ENCODE measurements at places on chromosomes 11 and 22. TPM values are rescaled to one million over a fixed set of nuclear protein-coding genes. Genes with fewer than 3 reads are reported as not detected.

Gene CABP7
- total RNA-seq: not detected

Gene CFAP68
- 39.1 TPM for total RNA-seq

Gene PTS
- 22.6 TPM for total RNA-seq

Gene LGALS12
- total RNA-seq: not detected

Gene ADAMTS15
- not detected for total RNA-seq

Gene OR6T1
- not detected for total RNA-seq

Gene AMOTL1
- total RNA-seq: 1.7 TPM

DNA sequence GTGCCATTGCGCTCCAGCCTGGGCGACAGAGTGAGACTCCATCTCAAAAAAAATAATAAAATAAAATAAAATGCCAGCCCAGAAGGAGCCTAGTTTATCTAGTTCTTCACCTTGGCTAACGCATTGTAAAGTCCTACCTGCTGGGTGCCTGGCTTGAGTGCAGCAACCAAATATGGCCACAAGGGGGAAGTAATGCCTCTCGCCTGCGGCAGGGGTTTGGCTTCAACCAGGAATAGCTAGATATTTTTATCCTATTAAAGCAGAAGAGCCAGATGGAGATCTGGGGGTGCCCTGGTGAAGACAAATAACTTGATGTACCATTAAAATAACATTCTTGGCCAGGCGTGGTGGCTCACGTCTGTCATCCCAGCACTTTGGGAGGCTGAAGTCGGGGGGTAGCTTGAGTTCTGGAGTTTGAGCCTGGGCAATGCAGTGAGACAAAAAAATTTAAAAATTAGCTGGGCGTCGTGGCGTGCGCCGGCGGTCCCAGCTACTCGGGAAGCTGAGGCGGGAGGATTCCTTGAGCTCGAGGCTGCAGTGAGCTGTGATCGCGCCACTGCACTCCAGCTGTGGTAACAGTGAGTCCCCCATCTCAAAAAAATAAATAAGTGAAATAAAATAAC, 20.6 kb upstream of the PLEKHB1 start:
- no peak overlapping the region for H3K4me3 ChIP-seq
- H3K36me3 ChIP-seq: no peaks in the 10 kb centered on the region
- no peak overlapping the region for H3K27ac ChIP-seq

DNA sequence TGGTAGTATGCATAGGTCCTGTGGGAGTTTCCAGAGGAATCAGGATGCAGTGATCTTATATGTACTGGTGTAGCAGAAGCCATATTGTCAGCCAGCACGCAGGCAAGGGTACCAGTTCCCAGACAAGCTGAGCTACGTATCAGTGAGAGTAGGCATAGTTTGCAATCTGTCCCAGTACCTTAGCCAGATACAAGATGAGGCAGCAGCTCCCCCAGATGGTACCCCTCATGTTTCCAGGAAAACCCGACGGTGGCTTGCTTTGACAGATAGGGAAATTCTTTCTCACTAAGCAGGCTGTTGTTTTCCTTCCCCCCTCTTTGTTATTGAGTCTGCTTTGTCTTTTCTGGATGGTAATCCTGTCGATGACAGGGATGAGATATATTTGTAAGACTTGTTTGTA, 109.7 kb upstream of the RRM1 start:
- peak; percentile 79 for DNase-seq
- no peak overlapping the region for H3K4me3 ChIP-seq
- H3K27me3 ChIP-seq: no peaks in the 10 kb centered on the region
- H3K27ac ChIP-seq: peak overlapping the region; percentile 77
- peaks cover 7% of the 10 kb centered on the region for H3K36me3 ChIP-seq

DNA sequence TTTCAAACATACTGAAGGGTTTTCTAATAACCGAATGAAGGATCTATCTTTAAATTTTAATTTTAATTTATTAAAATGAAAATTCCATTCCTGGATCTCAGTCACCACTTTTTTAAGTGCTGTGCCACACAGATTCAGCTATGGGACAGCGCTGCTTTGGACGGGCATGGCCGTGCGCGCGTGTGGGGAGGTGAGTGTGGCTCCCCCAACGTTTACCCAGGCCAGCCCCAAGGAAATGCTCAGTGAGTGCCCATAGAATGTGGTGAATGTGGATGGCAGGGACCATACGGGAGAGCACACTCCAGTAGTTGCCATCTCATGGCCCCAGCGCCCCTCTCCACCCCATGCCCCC, 88.0 kb upstream of the KCNQ1OT1 start:
- H3K27ac ChIP-seq: no peak overlapping the region
- no peak overlapping the region for H3K4me3 ChIP-seq
- H3K27me3 ChIP-seq: no peaks in the 10 kb centered on the region
- H3K4me1 ChIP-seq: peaks cover 2% of the 10 kb centered on the region
- H3K36me3 ChIP-seq: no peaks in the 10 kb centered on the region
- no peak for DNase-seq

DNA sequence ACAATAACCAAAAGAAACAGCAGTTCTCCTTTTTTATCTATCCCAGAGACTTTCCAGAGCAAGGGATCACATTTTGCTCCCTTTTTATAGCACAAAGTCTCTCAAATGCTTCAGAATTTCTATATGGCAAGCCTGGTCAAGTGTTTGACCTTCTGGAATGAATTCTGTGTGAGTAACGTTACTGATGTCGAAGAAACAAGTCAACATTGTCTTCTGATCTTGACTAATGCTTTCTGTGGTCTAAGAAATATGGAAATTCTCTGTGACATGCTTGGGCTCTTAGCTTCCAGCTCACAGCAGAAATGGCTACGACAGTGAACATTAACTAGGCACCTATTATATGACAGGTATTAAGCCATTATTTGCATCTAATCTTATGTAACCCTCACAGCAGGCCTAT, 411.7 kb downstream of the CADM1 start:
- no peaks in the 10 kb centered on the region for H3K4me1 ChIP-seq
- no peak overlapping the region for H3K4me3 ChIP-seq
- no peaks in the 10 kb centered on the region for H3K36me3 ChIP-seq
- H3K27me3 ChIP-seq: no peaks in the 10 kb centered on the region

DNA sequence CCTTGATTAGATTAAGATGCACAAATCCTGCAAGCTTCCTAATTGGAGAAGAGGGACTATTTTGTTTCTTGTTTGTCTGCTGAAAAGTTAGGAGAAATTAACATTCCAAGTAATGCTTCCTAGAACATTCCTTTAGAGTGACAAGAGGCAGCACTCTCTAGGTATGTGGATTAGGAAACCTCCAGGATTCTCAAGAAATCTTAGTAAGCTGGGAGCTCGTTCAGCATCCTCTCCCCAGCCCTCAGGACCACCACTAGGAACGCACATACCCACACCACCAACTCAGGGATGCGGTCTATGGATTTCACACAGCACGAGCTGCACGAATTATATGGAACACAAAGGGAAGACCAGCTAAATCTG, 52.9 kb downstream of the NCAPD3 start:
- H3K4me3 ChIP-seq: no peak overlapping the region
- H3K36me3 ChIP-seq: peaks cover 49% of the 10 kb centered on the region
- no peaks in the 10 kb centered on the region for H3K4me1 ChIP-seq

GRCh38 chr11:65279741-65280440, 18.1 kb downstream of the POLA2 start:
- peaks cover 71% of the 10 kb centered on the region for H3K36me3 ChIP-seq
- no peak overlapping the region for H3K4me3 ChIP-seq
- H3K27ac ChIP-seq: peak overlapping the region; percentile 83
- H3K27me3 ChIP-seq: no peaks in the 10 kb centered on the region

DNA sequence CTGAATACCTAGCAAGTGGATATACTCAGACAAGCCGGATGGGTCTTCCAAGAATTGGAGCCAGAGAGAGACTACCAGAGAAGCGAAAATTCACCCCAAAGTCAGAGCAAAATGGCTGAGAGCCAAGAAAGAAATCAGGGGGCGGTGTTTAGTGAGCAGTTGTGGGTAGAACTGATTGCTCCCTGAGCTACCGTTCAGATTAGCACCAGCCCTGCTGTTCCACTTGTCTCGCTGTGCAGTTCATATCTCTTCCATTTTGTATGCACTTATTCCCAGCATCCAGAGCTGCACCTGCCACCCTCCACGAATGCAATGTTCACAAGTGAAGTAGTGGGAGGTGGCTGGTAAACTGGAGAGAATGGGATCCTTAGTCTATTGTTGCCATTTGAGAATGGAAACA, 25.5 kb downstream of the DRD2 start:
- H3K4me3 ChIP-seq: no peak overlapping the region
- no peak for DNase-seq
- no peaks in the 10 kb centered on the region for H3K4me1 ChIP-seq
- H3K27ac ChIP-seq: no peak overlapping the region
- H3K36me3 ChIP-seq: no peaks in the 10 kb centered on the region

- peaks cover 5% of the 10 kb centered on the region for H3K4me1 ChIP-seq
- no peak overlapping the region for H3K27ac ChIP-seq
- H3K4me3 ChIP-seq: no peak overlapping the region
- no peaks in the 10 kb centered on the region for H3K36me3 ChIP-seq
- DNase-seq: no peak
Observed at GRCh38 chr11:58771458-58771855, 39.7 kb upstream of the GLYAT start.

DNA sequence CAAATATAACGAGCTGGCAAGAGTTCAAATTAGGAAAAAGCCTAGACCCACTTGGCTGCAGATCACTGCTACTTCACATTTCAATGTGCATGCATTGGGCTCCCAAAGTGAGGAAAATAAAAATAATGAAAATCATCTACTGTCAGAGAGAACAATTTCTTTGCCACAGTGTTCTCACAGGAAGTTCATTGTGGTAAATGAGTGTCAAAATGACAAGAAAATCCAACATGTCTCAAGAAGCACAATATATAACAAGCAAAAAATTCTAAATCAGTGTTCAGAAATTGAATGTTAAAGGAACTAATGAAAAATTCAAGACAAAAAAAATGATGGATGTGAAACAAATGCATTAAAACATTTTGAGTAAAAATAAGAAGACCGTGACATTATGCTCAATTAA, 31.3 kb downstream of the RCN1 start:
- no peak overlapping the region for H3K27ac ChIP-seq
- peaks cover 16% of the 10 kb centered on the region for H3K27me3 ChIP-seq
- H3K4me1 ChIP-seq: peaks cover 5% of the 10 kb centered on the region

- DNase-seq: peak; percentile 54
- peaks cover 45% of the 10 kb centered on the region for H3K36me3 ChIP-seq
- peak overlapping the region; percentile 84 for H3K27ac ChIP-seq
- no peaks in the 10 kb centered on the region for H3K27me3 ChIP-seq
- peaks cover 40% of the 10 kb centered on the region for H3K4me1 ChIP-seq
Observed at GRCh38 chr11:67400251-67400941, 1.3 kb downstream of the PPP1CA start.

GRCh38 chr11:117717485-117718314, 79.3 kb downstream of the DSCAML1 start:
- H3K4me1 ChIP-seq: no peaks in the 10 kb centered on the region
- H3K27me3 ChIP-seq: no peaks in the 10 kb centered on the region
- DNase-seq: no peak
- no peak overlapping the region for H3K27ac ChIP-seq
- no peak overlapping the region for H3K4me3 ChIP-seq
- H3K36me3 ChIP-seq: no peaks in the 10 kb centered on the region

DNA sequence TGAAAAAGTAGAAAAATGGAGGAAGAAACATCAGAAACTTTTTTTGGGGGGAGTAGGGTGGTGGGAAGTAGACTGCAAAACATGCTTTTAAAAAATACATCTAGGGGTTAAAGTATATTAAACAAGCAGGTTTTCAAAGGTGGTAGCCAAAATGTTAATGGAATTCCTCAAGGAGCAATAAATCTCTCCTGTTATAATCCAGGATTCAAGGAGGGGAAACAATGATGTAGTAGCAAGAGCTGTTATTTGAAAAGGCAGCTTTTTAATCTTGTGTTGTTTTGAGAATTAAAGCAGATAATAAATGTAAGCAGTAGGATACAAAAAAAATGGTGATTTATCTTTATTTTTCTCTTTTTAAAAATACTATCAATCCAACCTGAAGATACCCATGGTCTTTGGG, 736.5 kb upstream of the CCDC90B start:
- no peaks in the 10 kb centered on the region for H3K36me3 ChIP-seq
- H3K27ac ChIP-seq: no peak overlapping the region
- no peaks in the 10 kb centered on the region for H3K4me1 ChIP-seq

DNA sequence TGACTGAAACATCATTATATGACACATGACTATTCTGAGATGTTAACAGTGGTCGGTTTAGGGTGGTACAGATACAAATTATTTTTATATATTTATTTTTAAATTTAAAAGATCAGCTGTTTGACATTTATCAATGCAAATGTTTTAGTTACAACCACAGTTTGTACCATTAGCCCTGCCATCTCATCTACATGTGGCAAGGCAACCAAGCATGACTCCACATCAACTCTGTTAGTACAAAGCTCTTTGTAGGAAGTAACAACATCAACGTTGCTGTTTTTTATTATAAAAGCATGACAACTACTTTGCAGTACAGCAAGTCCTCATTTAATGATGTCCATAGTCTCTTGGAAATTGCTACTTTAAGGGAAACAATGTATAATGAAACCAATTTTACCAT, 40.8 kb downstream of the ENTHD1 start:
- H3K4me1 ChIP-seq: no peaks in the 10 kb centered on the region
- no peaks in the 10 kb centered on the region for H3K36me3 ChIP-seq
- H3K27ac ChIP-seq: no peak overlapping the region
- H3K4me3 ChIP-seq: no peak overlapping the region

Measured in activated CD8-positive, alpha-beta T cell treated with anti-CD3 and anti-CD28 coated beads for 36 hours (primary cell).